Renal pelvis (tissue), 12 donors: ENCODE measurements at places on chromosomes 16 and 17.

DNA sequence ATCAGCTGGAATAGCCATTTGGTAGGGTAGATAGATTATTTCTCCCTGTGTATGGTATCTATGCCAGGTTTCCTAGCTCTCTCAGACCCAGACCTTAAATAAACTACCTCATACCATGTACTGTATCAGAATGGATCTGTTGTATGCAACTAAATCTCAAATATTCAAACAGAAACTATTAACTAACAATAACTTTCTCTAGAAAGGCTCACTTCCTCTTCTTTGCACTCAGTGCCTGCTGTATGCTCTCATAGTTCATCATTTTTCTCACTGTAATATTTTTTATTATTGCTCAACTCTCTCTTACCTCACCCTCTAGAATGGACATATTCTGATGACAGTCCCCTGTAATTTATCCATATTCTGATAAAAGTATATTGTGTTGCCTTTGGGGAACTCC lies 182.4 kb downstream of the TOX3 start:
- DNase-seq = no peak

- no peak for DNase-seq
These were observed 27.2 kb downstream of the ZNF423 start for GRCh38 chr16:49828533-49829267.

DNA sequence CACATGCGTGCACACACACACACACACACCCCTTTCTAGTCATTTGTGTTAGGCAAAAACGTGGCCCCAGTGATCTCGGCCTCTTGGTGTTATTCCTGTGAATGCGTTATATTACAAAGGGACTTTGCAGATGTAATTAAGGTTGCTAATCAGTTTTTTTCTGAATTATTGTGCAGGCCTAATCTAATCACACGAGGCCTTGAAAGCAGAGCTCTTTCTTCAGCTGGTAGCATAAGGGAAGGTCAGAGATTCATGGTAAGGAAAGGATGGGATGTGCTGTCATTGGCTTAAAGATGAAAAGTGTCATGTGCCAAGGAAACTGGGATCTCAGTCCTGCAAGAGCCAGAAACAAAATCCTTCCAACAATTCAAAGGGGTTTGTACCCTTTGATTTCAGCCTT lies 113.4 kb upstream of the ELAC2 start:
- no peak for DNase-seq

DNA sequence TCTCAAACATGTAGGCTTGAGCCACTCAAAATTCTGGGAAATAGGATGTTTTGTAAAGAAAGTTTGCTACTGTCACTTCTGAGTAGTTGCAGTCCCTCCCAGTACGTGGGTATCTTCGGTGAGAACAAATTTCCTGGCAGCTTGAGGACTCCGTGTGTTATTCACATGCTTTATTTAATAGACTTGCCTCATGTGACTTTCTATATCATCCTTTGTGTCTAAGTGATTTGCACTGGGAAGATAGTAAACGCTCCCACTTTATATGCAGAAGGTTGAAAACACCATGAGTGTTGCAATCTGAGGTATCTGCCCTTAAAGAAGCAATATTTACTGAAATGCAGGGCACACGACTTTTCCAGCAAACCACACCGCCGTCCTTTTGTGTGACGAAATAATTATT lies 643.7 kb downstream of the MAF start:
- DNase-seq = no peak

- peak; percentile 63 for DNase-seq
These were observed 21.4 kb downstream of the QPRT start for GRCh38 chr16:29700253-29700987.

GRCh38 chr17:42198897-42199296 lies 4.6 kb upstream of the GHDC start:
- DNase-seq = no peak

DNA sequence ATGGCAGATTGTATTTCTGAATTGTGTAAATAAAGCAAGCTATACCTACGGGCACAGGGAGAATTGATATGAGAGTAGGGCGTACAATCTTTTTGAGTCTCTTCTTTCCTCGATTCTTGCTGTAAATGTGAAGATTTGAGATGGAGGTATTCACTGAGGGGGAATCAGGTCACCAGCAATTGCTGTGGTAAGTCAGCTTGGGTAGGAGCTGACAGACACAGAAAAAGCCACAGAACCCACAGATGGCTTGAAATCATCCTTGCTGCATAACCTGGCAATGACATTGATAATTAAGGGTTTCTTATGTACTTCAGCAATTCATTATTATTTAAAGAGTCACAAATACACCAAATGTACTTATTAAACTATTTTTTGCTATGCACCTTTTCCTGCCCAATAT lies 164.2 kb downstream of the CNTNAP4 start:
- DNase-seq = no peak

- DNase-seq = no peak
These were observed 168.0 kb downstream of the AHSP start for GRCh38 chr16:31695667-31696066.

DNA sequence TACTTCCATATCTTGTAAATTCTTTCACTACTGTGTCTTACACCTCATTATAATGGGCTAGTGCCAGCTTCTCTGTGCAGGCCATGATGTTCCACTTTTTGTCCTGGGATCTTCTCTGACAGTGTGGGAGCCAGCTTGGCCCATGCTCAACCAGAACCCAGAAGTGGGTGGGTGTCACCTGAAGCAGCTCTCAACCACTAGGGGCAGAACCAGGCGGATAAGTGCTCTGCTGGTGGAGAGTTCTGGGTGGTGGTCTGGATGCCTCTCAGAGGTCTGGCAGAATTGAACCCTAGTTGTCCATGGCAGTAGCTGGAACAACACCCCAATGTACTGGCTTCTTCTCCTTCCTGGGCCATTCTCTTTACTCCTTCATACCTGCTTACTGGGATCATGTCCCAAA lies 254.1 kb upstream of the N4BP1 start:
- no peak for DNase-seq

DNA sequence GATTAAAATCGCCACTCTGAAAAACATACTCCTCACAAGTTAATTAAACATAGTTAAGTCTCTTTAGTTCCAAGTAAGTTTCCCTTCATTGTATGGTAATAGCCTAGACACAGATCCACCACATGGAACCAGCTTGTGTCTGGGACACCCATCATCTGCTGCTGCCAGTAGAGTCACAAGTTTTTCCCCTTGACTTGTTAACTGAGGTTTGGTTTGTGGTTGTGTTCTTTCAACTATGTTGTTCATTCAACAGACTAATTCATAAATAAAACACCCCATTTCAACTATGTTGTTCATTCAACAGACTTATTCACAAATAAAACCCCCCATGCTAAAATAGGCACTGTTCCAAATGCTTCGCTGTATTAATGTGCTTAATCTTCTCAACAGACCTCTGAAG lies 24.4 kb downstream of the YWHAE start:
- no peak for DNase-seq

DNA sequence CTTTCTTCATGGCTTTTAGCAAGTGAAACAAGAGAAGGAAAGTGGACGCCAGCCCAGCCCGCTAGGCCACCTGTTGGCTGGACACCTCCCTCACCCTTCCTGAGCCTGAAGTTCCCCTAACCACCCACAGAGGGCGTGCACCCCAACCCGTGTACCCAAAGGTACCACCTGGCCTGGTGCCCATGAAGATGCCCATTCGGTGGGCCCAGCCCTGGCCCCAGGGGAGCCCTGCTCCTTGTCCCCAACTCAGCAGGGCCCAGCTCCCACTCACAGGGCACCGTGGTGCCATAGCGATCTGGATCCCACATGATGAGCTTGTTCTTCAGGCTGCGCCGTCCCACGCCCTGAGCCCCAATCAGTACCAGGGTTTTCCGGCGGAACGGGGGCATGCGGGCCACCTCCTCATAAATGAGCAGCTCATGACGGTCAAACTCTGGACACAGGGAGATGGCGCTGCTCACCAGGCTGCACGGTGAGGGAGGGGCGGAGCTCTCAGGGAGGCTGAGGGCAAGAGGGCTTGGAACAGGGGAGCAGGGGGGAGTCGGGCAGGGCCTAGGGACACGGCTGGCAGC lies 26.8 kb downstream of the MPP2 start:
- DNase-seq = peak; percentile 72

- DNase-seq = no peak
These were observed 44.1 kb upstream of the SEC14L1 start for GRCh38 chr17:77096570-77097214.

GRCh38 chr16:26697807-26698206 lies 368.9 kb upstream of the C16orf82 start:
- peak; percentile 11 for DNase-seq

GRCh38 chr16:23434380-23434779 lies 18.6 kb downstream of the COG7 start:
- peak; percentile 65 for DNase-seq

GRCh38 chr17:82121660-82122629 lies 23.9 kb upstream of the FASN start:
- DNase-seq = no peak

- no peak for DNase-seq
These were observed 59.2 kb upstream of the GOT2 start for GRCh38 chr16:58793366-58793765.
